ENCODE measurements at places on chromosomes 5 and 9. TPM values are rescaled to one million over a fixed set of nuclear protein-coding genes. Genes with fewer than 3 reads are reported as not detected.

DNA sequence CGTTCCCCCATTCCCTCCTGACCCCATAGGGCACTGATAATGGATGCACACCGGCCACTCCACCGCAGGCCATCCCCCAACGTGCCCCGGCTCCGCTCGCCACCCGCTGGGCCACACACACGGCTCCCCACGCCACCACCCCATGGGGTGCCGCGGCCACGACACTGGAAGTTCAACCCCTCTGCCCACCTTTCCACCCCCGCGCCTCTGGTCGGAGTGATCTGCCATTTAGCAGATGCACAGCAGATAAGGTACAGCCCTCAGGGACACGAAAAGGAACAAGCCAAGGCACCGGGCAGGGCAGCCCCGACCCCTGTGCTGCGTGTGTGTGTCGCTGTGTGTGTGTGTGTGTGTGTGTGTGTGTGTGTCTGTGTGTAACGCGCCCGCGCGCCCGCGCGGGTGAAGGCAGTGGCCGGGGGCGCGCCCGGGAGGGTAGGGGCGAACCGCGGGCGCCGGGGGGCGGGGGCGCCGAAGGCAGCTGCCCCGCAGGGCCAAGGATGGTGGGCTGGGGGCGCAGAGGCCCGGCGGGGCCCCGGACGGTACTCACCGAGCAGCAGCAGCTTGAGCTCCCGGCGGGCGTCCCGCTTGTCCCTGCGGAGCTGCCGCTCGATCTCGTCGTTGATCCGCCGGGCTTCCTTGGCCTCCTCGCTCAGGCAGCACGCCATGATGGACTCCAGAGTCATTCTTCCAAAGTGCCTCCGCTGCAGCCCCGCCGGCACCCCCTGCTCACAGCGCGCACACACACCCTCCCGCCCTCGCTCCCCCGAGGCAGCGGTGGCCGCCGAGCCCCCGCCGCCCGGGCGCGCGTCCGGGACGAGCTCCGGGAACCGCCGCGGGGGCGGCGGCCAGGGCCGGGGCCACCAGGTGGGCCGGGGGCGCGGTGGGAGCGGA is 813 bp downstream of the GNAQ start:
- no peaks in the 10 kb centered on the region for H3K36me3 ChIP-seq
- no peaks in the 10 kb centered on the region for H3K27me3 ChIP-seq
- peaks cover 13% of the 10 kb centered on the region for H3K4me1 ChIP-seq
- peak overlapping the region; percentile 77 for H3K4me3 ChIP-seq

DNA sequence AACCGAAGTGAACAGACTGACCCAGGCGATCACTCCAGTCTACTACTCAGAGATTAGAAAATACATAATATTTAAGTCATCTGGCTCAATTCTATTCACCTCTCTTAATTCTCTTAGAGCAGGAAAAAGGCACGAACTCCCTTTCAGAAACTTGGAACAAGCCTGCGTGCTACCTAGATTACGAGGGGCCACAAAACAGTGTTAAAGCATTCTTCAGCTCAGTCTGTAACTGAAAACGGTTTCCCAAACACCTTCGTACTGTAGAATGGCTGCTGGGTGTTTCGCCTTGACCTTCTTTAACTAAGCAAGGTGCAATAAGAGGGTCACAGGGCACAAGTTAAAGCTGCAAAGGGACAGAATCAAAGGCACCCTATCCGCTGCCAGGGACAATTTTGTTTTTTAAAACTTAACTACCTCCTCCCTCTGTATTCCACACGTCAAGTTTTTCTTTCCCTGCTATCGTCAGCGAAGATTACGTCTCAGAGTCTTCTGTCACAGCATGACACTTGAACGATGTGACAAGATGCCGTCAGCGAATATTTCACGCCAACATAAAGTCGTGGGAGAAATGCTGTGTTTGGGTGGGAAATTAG is 687 bp downstream of the LYSMD3 start:
- peaks cover 8% of the 10 kb centered on the region for H3K36me3 ChIP-seq
- H3K4me3 ChIP-seq = peak overlapping the region; percentile 82
- peak overlapping the region; percentile 96 for H3K27ac ChIP-seq
- no peaks in the 10 kb centered on the region for H3K27me3 ChIP-seq

GRCh38 chr9:136198605-136199083 is 6.3 kb downstream of the LHX3 start:
- H3K27ac ChIP-seq = no peak overlapping the region
- H3K36me3 ChIP-seq = no peaks in the 10 kb centered on the region
- DNase-seq = no peak

DNA sequence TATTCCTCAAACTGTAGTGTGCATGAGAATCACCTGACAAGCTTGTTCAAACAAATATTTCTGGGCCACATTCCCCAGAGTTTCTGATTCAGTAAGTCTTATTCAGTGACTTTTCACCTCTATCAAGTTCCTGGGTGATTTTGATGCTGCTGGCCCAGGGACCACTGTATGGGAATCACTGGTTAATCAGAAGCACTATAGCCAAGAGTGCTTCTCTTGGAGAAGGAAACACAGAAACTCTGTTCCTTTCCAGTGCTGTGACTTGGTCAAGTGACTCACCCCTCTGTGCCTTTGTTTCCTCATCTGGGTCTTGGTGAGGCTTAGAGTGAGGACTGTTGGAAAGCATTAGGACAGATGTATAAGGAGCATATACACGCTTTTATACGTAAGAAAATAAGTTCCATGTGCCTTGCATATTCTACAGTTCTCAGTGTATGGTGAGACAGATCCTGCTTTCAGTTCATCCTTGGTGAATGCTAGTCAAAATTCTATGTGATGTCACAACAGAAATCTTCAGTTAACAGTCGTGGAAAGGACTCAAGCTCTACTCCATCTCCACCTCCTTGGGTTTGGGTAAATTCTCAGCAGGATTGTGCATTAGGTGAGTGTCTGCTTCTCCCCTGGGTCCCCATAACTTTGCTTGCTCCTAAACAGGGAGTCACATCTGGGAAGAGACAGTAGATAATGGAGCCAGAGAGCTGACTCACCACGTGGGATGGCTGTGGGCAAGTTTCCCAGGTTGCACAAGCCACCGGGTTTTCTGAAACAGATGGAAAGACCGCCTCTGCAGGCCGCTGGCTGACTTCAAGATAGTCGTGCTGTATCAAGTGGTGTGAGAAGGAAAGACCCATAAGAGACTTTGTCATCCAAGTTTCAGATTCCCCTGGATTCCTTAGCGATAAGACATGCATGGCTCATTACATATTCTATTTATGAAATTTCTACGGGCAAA is 117.0 kb downstream of the NXNL2 start:
- peak; percentile 67 for DNase-seq
- no peak overlapping the region for H3K4me3 ChIP-seq
- no peaks in the 10 kb centered on the region for H3K36me3 ChIP-seq
- H3K4me1 ChIP-seq = peaks cover 10% of the 10 kb centered on the region

DNA sequence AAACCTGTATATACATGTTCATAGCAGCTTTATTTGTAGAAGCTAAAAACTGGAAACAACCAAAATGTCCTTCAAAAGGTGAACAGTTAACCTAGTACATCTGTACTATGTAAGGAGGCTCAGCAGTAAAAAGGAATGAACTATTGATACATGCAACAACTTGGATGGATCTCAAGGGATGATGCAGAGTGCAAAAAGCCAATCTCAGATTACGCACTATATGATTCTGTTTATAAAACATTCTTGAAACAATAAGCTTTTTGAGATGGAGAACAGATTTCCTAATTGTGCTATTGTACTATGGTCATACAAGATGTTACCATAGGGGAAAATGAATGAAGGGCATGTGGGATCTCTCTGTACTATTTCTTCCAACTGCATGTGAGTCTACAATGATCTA is 88.9 kb downstream of the PAM start:
- H3K27ac ChIP-seq = no peak overlapping the region
- no peaks in the 10 kb centered on the region for H3K4me1 ChIP-seq
- H3K36me3 ChIP-seq = no peaks in the 10 kb centered on the region
- no peaks in the 10 kb centered on the region for H3K27me3 ChIP-seq

DNA sequence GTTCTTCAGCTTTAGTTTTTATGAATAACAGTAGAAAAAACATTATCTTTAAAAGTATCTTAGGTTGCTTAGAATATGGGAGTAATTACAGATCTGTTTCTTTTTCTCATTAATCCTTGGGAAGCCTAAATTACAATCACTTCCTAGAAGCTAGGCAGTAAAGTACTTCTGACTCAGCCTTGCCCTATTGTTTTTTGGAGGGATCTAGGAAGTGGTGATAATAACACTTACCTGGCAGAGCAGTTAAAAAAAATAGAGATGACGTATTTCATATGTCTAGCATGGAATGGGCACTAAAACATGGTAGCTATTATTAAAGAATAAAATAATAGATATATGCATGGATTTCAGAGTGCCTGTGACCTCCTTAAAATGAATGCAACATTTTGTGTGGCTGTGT is 8.2 kb upstream of the FST start:
- no peak overlapping the region for H3K4me3 ChIP-seq
- no peak overlapping the region for H3K27ac ChIP-seq
- DNase-seq = no peak
- no peaks in the 10 kb centered on the region for H3K4me1 ChIP-seq
- H3K27me3 ChIP-seq = peaks cover 35% of the 10 kb centered on the region
- no peaks in the 10 kb centered on the region for H3K36me3 ChIP-seq

DNA sequence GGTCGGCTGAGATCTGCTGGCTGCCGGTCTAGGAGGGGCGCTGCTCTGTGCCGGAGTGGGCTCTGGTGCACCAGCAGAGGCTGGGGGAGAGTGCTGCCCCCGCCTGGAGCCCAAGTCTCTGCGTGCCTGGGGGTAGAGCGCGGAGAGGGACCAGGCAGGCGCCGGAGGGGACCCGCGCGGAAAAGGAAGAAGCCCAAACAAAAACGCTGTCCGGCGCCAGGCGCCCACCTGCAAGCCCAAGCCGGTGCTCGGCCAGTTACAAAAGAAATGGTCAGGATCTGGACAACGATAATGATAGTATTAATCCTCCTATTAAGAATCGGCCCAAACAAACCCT is 571 bp upstream of the S1PR3 start:
- DNase-seq = no peak
- H3K4me1 ChIP-seq = peaks cover 3% of the 10 kb centered on the region
- peaks cover 35% of the 10 kb centered on the region for H3K27me3 ChIP-seq
- peak overlapping the region; percentile 74 for H3K27ac ChIP-seq

NINJ1 gene
- total RNA-seq = 32.6 TPM

DNA sequence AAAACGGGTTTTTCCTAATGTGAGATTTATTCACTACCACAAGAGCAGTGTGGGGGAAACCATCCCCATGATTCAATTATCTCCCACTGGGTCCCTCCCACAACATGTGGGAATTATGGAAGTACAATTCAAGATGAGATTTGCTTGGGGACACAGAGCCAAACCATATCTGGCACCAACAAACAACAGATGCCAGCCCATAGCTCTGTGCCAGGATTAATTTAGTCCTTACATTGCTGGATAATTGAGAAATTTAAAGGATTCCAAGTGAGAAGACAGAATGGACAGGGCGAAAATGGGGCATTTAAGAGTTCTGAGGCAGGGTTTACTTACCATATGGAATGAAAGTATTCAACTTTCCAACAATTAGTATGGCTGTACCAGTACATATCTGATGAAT is 30.8 kb upstream of the DNAH5 start:
- no peaks in the 10 kb centered on the region for H3K36me3 ChIP-seq
- H3K4me3 ChIP-seq = no peak overlapping the region
- no peaks in the 10 kb centered on the region for H3K27me3 ChIP-seq
- H3K27ac ChIP-seq = no peak overlapping the region

- no peaks in the 10 kb centered on the region for H3K27me3 ChIP-seq
- no peaks in the 10 kb centered on the region for H3K4me1 ChIP-seq
These were observed 1057.3 kb downstream of the TLE1 start for GRCh38 chr9:80632041-80632440.

HMCN2 gene
- total RNA-seq = 40.0 TPM

Data from transverse colon (tissue), 4 donors.